Mesothelial cell of epicardium (in vitro differentiated cells): ENCODE measurements at places on chromosomes 7 and 10.
A peak's percentile ranks its signal among the peaks of the same experiment; 100 is the strongest.

GRCh38 chr7:39592586-39592985 lies 26.4 kb downstream of the YAE1 start:
- DNase-seq = no peak

DNA sequence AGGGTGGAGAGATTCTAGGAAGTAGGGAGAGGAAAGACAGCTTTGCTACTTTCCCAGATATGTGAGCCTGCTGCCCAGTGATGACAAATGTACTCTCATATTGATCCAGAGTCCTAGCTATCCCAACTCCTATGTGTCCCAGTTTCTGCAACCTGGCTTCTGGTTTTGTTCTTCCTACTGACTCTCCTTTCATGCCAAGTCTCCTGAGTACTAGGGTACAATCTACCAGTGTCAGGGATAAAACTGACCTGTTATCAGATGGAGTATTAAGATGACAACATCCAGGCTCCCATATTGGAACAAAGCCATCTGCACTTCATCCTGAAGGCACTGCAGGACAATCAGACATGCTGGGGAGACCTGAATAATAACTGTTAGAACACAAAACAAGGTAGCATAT lies 233.7 kb upstream of the PHYHIPL start:
- no peak for DNase-seq

DNA sequence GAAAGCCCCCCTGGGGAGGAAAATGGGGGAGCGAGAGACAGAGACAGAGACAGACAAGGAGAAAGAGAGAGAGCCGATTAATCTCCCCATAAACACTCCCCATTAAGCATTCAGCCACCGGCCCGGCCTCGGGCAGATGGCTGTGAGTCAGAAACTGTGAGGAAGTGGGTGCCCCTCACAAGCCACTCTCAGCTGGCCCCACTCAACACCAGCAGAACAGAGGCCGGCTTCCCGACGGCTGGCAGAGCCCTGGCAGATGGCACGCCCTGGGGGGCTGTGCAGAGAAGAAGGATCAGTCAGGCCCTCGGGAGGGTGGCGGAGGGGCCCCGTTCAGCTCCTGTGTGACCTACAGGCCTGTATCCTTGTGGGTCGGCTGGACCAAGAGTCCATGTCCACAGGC lies 41.2 kb downstream of the CAMK2B start:
- peak; percentile 35 for DNase-seq

GRCh38 chr7:31254926-31255325 lies 85.6 kb downstream of the NEUROD6 start:
- no peak for DNase-seq

DNA sequence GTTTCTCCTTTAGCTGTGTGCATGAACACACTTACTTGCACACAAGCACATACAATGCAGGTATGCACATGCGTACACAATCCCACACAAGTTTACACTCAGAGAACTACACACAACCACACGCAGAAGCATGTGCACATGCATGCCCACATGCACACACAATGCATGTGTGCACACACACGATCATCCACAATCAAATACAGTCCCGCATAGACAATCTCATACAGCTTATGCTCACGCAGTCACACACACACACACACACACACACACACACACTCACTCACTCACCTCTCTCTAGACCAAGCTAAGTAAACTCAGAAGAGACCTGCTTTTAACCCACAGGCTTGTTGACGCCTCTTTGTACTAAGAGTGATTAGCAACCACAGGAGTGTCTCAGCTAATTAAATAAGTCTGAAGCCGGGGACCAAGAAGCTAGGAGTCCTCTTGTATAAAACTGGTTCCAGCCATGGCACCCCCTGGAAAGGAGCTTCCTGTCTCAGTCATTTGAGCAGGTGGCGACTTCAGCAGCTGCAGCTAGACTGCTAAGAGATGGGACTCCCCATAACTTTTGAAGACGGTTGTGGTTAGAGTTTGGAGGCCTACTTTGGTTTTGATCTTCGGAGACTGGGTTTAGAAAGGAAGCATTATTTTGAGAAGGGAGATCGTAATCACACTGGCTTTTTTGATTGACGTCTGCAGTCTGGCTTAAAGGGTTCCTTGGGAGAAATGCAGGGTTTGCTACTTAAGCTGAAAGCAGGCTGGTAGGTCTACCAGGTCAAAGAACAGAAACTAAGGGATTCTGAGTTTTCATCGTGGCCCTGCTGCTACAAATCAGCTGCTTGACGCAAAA lies 82.3 kb upstream of the ADRB1 start:
- DNase-seq = no peak

- DNase-seq = no peak
These were observed 16.1 kb upstream of the BTRC start for GRCh38 chr10:101337836-101338235.

DNA sequence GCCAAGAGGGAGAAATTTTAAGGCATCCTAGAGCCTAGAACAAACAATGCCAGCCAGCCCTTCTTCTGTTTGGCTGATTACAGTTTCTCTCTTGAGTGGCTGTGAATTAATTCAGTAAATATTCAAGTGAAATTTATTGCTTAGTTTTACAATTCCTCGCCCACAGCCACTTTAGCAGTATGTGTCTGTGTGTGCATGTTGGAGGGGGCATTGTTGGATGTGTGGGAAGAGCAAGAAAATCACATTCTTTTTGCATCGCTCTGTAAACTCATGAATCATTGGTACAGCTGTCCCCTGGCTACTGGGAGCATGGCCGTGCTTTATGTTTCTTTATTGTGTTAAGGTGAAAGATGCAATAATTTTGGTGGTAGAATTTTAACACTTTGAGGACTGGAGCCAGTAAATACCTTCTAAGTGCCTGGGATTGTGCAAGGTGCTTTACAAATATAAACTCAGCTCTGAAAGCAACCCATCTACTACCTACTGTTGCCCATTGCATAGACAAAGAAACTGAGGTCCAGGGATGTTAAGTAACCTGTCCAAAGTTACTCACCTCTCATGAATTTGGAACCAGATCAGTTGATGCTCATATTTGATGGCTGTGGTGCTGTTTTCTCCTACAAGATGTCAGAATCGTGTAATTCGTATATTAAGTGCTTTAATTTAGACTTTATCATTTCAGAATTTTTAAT lies 89.9 kb upstream of the BTBD16 start:
- DNase-seq = no peak

GRCh38 chr10:121741248-121741792 lies 143.1 kb upstream of the FGFR2 start:
- no peak for DNase-seq

- no peak for DNase-seq
These were observed 239.6 kb downstream of the DNAJB6 start for GRCh38 chr7:157576415-157576814.

DNA sequence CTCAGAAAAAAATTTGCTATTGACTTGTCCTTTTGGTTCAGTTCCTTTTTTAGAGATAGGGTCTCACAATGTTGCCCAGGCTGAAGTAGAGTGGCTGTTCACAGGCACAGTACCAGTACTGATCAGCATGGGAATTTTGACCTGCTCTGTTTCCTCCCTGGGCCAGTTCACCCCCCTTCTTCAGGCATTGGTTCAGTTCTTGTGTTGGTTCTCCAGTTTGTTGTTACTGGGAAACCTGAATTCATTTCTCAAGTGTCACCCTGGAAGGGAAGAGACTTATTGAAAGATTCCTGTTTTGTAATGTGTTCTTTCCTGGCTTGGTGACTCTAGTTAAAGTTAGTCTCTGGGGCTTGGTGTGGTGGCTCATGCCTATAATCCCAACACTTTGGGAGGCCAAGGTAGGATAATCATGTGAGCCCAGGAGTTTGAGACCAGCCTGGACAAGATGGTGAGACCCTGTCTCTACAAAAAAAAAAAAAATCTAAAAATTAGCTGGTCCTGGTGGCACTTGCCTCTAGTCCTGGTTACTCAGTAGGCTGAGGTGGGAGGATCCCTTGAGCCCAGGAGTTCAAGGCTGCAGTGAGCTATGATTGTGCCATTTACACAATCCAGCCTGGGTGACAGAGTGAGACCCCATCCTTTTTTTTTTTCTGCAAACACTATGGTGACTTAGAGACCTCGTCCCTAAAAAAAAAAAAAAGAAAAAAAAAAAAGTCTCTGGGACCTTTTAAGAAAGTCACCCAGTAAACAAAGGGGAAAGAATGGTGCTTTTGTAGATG lies 52.7 kb downstream of the CNNM2 start:
- no peak for DNase-seq

DNA sequence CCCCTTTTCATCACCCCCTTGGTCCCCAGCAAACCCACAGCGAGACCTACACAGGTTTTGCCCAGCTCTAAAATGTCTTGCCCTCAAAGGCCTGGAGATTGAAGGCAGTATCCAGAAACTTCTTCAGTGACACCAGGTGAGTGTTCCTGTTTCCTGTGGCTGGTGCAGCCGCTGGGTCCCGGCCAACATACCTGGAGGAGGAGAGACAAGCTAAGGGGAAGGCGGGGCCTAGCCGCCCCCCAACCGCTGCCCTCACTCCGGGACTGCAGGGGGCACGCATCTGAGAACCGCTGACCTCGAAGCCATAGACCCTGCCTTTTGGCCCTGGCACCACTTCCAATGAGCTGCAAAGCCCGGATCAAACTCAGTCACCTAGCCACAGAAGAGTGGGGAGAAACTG lies 27.0 kb downstream of the OGDHL start:
- DNase-seq = no peak

DNA sequence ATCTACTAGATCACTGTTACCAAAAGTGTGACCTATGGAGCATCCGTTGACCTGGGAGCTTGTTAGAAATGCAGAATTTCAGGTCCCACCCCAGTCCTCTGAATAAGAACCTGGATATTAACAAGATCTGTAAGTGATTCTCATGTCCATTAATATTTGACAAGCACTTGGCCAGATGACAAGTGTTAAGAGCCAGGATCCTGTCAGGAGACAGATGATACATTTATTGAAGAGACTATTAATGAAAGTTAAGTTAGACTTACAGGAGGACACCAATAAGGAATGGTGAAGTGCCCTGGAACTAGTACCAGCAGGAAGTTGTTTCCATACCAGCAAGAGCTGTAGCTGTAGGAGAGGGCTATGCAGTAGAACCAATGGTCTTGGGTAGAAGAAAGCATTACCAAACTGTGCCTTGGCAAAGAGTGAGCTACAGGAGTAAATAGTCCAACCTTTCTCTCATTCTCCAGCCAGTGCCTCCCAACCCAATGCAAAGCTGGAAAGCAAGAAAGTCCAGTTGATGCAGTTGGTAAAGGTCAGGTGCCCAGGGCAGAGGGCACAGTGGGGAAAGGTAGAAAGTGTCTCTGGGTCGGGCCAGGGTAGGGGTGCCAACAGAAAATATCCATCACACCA lies 35.3 kb upstream of the ADD3 start:
- DNase-seq = no peak

- DNase-seq = no peak
These were observed 152.4 kb upstream of the GNAI1 start for GRCh38 chr7:79982141-79982770.

- no peak for DNase-seq
These were observed 31.7 kb upstream of the ELMO1 start for GRCh38 chr7:37480041-37481031.

- no peak for DNase-seq
These were observed 175.7 kb downstream of the GFRA1 start for GRCh38 chr10:116097239-116097784.

DNA sequence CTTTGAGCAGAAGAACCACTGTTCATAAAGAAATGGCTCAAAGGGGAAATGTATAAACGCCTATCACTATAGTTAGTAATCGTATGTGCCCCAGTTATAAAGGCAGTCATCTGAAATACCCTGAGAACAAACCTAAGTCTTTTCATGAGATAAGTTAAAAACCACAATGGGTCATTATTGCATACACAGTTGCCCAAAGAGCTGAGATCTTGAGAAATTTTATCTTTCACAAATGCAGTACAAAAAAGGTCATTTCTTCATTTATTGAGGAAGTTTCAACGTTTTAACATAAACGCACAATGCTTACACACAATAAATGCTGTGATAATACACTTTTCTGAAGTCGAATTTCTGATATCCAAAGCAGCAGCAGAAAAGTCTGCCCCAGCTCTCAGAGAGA lies 114.4 kb downstream of the MICU1 start:
- DNase-seq = no peak

DNA sequence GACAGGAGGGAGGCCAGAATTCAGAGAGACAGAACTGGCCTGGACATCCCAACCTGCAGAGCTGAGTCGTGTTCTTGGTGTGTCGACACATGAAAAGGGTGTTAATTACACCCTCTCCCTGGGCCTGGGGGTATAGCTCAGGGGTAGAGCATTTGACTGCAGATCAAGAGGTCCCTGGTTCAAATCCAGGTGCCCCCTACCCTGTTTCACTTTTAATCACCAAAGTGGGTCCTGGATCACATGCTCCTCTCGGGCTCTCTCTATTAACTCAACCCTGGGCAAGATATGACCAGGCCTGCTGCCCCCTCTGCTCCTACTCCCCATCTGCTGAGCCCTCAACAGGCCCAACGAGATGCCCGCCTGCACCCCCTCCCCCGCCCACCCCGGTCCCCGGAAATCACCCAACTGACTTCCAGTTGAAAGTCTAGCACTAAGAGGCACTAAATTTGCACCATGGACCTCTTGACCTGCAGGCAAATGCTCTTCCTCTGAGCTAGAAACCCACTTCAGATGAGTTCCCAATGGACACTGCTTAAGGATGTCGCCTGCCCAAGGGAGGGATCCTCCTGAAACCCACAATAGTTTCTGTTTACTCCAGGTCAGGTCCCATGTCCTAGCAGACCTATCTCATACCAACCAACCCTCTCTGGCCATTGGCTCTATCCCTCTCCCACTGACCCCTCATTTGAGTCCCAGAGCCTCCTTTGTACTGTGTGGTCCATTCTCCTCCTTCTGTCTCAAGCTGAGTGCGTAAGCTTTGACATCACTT lies 137.6 kb downstream of the ZNF467 start:
- DNase-seq = no peak

- DNase-seq = no peak
These were observed 81.7 kb downstream of the RNF32 start for GRCh38 chr7:156722043-156722826.

DNA sequence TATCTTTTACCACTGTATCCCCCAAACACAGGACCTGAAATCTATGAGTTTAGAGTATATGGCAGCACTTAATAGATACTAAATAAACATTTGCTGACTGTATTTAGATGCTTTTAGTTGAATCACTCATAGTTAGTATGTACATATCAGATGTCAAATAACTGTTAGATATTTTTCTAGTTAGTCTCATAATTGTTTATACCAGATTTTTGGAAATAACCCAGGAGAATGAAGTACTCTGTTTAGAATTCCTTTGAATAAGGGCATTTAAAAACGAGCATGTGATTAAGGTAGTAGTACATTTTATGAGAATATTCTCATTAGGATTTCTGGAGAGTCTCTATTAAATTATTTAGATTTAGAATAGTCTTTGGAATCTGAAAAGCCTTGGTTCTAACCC lies 22.3 kb upstream of the ZEB1 start:
- no peak for DNase-seq

DNA sequence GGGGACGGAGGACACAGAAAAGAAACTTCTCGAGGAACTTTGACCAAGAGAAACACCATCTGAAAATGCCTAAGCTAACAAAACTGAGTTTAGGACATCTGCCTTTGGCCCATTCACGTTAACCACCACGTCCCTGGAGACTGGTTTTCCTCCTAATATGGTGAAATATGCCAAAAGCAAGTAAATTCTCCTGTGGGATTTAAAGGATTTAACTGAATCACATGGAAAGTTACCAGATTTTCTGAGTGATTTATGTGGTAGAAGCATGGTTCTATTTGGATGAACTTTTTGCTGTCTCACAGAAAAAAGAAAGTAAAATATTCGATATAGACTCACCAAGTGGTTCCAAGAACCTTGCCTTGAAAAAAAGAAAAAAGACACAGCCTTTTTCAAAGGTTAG lies 30.4 kb upstream of the BMPER start:
- DNase-seq = no peak
